NCI-H146 (cell line): ENCODE measurements at places on chromosomes 2 and 18.

GRCh38 chr18:37383036-37383785 is 182.4 kb downstream of the CELF4 start:
- no peak for DNase-seq

- no peak for DNase-seq
These were observed 53.2 kb upstream of the ITM2C start for GRCh38 chr2:230811508-230811907.

DNA sequence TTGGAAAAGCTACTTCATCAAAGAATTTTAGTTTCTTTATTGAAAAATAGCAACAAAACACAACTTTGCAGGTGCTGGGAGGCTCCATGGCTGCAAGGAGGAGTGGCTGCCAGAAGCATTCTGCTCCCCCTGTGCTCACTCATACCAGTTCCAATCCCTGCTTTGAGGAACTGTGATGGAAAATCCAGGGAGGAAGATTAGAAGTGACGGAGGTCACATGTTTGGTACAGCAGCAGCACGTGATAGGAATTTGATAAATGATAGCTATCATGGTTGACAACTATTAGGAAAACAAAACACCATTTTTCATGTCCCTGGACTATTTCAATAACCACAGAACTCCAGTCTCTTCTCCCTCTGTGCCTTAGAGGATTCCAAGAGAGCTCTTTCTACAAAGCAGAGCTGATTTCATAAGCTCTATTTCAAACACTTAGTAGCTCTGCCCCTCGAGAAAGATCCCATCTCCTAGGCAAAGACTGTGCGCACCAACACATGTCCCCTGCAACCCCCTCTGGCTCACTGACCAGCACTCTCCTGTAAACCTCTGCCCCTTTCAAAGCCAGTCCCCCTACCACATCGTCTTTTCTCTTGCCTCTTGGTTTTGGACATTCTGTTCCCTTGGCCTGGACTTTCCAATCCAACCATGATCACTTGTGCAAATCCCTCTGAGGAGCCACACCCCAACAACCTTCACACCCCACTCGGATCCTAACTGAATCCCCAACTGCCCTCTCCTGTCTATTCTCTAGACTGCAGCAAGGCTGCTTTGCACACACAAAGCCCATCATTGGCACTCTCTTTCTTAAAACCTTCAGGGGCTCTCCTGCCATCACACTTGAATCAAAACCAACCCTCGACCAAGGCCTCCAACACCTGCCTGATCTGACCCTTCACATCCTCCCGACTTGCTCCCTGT is 352.4 kb upstream of the PKDCC start:
- peak; percentile 20 for DNase-seq

- DNase-seq: no peak
These were observed 60.5 kb upstream of the KLF7 start for GRCh38 chr2:207226243-207226642.
